ENCODE measurements at places on chromosomes 2 and 18. TPM values are rescaled to one million over a fixed set of nuclear protein-coding genes. Genes with fewer than 3 reads are reported as not detected.

SLC25A12 gene
- total RNA-seq, result 14.9 TPM

C2orf66 gene
- 0.07 TPM for total RNA-seq

SLC35F5 gene
- 58.1 TPM for total RNA-seq

NR4A2 gene
- 3.1 TPM for total RNA-seq
